ENCODE measurements at places on chromosomes 3 and 15.

GRCh38 chr3:20396335-20396734, 210.3 kb upstream of the SGO1 start:
- DNase-seq: no peak

- DNase-seq: no peak
These were observed 167.2 kb downstream of the MAGI1 start for GRCh38 chr3:65871305-65872141.

DNA sequence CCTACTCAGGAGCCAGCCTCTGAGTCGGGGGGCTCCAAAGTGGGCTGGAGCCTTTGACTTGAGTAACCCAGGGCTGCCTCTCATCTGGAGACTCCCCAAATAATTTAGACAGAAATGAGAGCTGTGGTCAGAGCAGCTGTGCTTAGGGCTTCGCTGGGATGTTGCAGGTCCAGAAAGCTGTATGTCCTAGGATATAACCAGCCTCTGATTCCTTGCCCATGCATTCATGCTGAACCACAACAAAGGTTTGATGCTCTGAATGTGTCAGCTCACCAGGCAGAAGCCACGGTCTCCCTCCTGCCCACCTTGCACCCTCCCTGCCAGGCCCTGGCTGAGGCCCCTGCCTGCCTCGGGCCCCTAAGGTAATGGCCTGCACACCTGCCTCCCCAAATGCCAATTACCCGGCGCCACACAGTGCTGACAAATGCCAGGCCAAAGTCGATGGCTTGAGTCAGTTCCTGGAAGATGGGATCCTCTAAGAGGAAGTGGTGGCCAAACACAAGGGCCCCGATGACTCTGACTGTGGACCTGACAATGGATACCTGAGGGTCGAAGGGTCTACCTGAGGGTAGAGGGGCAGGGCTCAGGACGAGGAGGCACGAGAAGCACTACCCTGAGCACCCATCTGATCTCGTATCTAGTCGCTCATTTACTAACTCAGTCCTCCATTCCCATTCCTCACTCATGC, 21.7 kb upstream of the PARL start:
- DNase-seq: no peak

DNA sequence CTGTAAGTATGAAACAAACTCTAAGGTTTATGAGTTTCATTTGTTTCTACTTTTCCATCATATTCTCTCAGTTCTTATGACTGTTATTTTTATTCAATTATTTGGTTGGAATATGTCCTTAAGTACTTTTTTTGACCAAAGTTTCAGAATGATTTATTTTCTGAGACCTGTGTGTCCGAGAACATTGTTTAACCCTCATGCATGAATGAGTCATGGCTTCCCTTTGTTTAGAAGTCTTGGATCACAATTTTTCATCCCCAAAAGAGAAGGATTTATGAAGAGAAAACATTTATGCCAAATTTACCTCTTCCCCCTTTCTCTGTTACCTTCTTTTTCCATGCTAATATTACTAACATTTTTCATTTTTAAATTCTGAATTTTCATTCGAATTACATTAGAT, 518.0 kb upstream of the NR2F2 start:
- DNase-seq: no peak

- no peak for DNase-seq
These were observed 85.3 kb downstream of the C3orf38 start for GRCh38 chr3:88235102-88235501.

- no peak for DNase-seq
These were observed 85.4 kb downstream of the RBPMS2 start for GRCh38 chr15:64690008-64690407.

DNA sequence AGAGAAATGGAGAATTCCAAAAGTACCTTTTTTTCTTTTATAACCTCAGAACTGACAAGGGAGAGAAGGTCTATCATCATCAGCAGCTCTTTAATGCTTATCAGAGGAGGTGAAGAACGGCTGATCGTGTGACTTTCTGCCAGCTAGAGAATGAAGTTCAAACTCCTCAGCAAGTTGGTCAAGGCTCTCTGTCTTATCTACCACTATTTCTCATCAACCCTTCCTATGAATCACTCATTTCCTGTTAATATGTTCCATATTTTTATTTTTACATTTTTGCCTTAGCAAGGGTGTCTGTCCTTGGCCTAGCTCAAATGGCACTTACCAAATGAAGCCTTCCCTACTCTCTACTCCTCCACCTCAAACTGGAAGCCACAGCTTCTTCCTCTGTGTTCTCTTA, 73.1 kb upstream of the TSPAN3 start:
- DNase-seq: no peak

- DNase-seq: no peak
These were observed 125.3 kb downstream of the SUCNR1 start for GRCh38 chr3:151998744-151999143.

GRCh38 chr15:72063186-72063585, 54.8 kb downstream of the MYO9A start:
- no peak for DNase-seq

- DNase-seq: no peak
These were observed 841.9 kb downstream of the OTOL1 start for GRCh38 chr3:162338514-162338913.

DNA sequence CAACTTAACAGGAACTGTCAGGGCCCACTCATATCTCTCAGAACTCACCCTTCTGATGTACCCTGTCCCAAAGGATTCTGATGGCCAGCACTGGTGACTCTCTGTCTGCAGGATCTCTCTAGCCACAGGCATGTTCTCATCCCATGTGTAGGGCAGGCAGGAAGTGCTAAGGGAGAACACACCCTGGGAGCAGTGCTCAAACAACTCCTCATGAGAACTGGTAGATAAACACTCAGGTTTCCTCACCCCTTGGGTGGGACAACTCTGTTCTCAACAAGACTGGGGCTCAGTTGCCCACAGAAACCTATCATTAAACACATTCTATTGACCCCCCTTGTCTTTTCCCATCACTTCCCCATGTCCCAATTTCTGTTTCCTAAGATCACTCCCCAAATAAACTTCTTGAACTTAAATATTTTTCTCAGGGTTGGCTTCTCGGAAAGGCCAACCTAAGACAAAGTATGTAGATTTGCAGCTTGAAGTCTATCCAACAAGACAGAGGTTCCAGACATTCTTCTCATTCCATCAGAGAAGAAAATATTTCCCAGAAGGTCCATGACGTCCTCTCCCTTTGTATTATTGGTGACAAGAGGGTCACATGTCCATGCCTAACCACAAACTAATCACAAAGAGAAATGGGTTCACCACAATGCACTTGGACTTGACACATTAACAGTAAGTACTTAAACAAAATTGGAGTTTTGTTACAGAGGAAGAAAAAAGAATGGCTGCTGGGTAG, 276.6 kb upstream of the GADL1 start:
- no peak for DNase-seq

DNA sequence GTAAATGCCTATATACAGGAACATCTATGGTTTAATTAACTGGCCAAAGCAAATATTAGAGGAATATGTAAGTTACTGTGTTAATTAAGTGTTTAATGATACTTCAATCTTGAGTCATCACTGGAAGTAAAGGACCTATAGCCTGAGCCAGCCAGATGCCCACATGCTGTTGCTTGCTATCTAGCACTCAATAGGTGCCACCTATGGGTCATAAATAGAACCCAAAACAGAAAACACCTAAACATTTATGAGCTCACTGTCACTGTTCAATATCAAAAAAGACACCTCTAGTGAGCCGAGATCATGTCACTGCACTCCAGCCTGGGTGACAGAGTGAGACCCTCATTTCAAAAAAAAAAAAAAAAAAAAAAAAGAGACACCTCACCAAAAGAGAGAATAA, 48.4 kb upstream of the IP6K2 start:
- DNase-seq: no peak

- no peak for DNase-seq
These were observed 190.0 kb downstream of the EFHB start for GRCh38 chr3:19744047-19744446.

All from Caco-2 (cell line).